Esophagus squamous epithelium (tissue), 5 donors: ENCODE measurements at places on chromosomes 2 and 18.

- no peak overlapping the region for H3K4me3 ChIP-seq
- no peaks in the 10 kb centered on the region for H3K4me1 ChIP-seq
- no peaks in the 10 kb centered on the region for H3K36me3 ChIP-seq
- H3K27ac ChIP-seq = no peak overlapping the region
Measured at GRCh38 chr18:56445422-56445821, 193.0 kb downstream of the TXNL1 start.

- no peak for DNase-seq
- H3K27ac ChIP-seq = no peak overlapping the region
- H3K4me3 ChIP-seq = no peak overlapping the region
- no peaks in the 10 kb centered on the region for H3K4me1 ChIP-seq
- H3K27me3 ChIP-seq = no peaks in the 10 kb centered on the region
Measured at GRCh38 chr2:220941683-220942082, 630.4 kb downstream of the EPHA4 start.

DNA sequence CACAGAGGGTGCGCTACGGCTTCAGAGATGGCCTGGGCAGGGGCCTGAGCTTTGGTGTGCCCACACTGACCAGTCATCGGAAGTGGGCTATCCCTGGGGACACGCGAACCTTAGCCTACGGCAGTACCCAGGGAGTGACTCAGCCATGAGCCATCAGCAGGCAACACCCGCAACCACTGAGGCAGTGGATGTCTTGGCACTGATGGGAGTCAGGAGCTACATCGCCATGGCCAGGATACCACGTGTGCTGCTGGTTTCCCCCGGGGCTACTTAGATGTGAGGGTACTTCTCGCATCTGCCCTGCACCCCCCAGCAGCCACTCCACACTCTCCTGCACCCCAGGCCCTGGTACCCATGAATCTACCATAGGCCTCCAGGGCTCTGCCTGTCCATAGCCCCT, 12.8 kb upstream of the HPCAL1 start:
- no peak overlapping the region for H3K4me3 ChIP-seq
- H3K27me3 ChIP-seq = no peaks in the 10 kb centered on the region
- DNase-seq = no peak
- H3K27ac ChIP-seq = no peak overlapping the region
- no peaks in the 10 kb centered on the region for H3K36me3 ChIP-seq

DNA sequence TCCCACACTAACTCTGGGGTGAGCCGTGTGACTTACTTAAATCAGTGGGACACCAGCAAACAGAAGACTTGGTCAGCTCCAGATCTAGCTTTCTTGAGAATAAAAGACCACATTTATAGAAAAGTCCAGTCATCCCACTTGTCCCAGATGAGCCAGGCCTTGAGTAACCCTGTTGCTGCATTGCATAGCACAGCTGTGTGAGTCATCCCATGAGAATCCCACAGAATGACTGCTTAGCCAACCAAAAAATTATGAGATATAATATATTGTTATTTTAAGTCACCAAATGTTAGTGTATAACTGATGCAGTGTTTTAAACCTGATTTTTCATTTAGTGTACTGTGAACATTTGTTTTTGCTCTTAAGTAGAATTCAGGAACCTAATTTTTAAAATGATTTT, 94.2 kb upstream of the FSHR start:
- H3K4me3 ChIP-seq = no peak overlapping the region
- DNase-seq = no peak
- H3K27me3 ChIP-seq = no peaks in the 10 kb centered on the region
- no peaks in the 10 kb centered on the region for H3K4me1 ChIP-seq

GRCh38 chr18:32086881-32087280, 4.8 kb upstream of the RNF138 start:
- H3K4me1 ChIP-seq = peaks cover 43% of the 10 kb centered on the region
- H3K27me3 ChIP-seq = no peaks in the 10 kb centered on the region

- H3K27ac ChIP-seq = no peak overlapping the region
- H3K4me1 ChIP-seq = no peaks in the 10 kb centered on the region
- DNase-seq = no peak
- H3K27me3 ChIP-seq = no peaks in the 10 kb centered on the region
Measured at GRCh38 chr2:48114256-48114655, 208.0 kb upstream of the FBXO11 start.

GRCh38 chr2:13666582-13667414, 950.1 kb downstream of the TRIB2 start:
- DNase-seq = no peak
- no peak overlapping the region for H3K4me3 ChIP-seq
- no peaks in the 10 kb centered on the region for H3K27me3 ChIP-seq

- no peak overlapping the region for H3K4me3 ChIP-seq
- no peak for DNase-seq
- no peak overlapping the region for H3K27ac ChIP-seq
- H3K36me3 ChIP-seq = no peaks in the 10 kb centered on the region
- H3K4me1 ChIP-seq = peaks cover 4% of the 10 kb centered on the region
Measured at GRCh38 chr2:12705742-12706141, 11.0 kb upstream of the TRIB2 start.

GRCh38 chr2:213627835-213628460, 343.7 kb downstream of the SPAG16 start:
- H3K36me3 ChIP-seq = no peaks in the 10 kb centered on the region
- H3K4me1 ChIP-seq = no peaks in the 10 kb centered on the region
- no peaks in the 10 kb centered on the region for H3K27me3 ChIP-seq
- no peak for DNase-seq

- peak overlapping the region; percentile 7 for H3K27ac ChIP-seq
- no peak for DNase-seq
- no peaks in the 10 kb centered on the region for H3K27me3 ChIP-seq
- H3K4me1 ChIP-seq = peaks cover 12% of the 10 kb centered on the region
Measured at GRCh38 chr2:64268330-64269048, 124.3 kb upstream of the PELI1 start.

- DNase-seq = no peak
- no peaks in the 10 kb centered on the region for H3K36me3 ChIP-seq
- no peak overlapping the region for H3K27ac ChIP-seq
- H3K4me3 ChIP-seq = no peak overlapping the region
Measured at GRCh38 chr2:229178117-229178516, 93.0 kb downstream of the PID1 start.

- no peaks in the 10 kb centered on the region for H3K36me3 ChIP-seq
- no peaks in the 10 kb centered on the region for H3K4me1 ChIP-seq
- H3K27me3 ChIP-seq = no peaks in the 10 kb centered on the region
Measured at GRCh38 chr2:181120625-181121024, 140.2 kb downstream of the UBE2E3 start.

GRCh38 chr2:149617476-149617875, 29.9 kb upstream of the MMADHC start:
- H3K27me3 ChIP-seq = no peaks in the 10 kb centered on the region
- no peak for DNase-seq
- no peak overlapping the region for H3K4me3 ChIP-seq
- H3K36me3 ChIP-seq = no peaks in the 10 kb centered on the region
- H3K4me1 ChIP-seq = no peaks in the 10 kb centered on the region
- H3K27ac ChIP-seq = no peak overlapping the region

GRCh38 chr2:39534095-39534711, 97.1 kb upstream of the MAP4K3 start:
- H3K27ac ChIP-seq = no peak overlapping the region
- H3K4me1 ChIP-seq = peaks cover 8% of the 10 kb centered on the region
- DNase-seq = no peak
- H3K4me3 ChIP-seq = no peak overlapping the region
- H3K27me3 ChIP-seq = no peaks in the 10 kb centered on the region
- no peaks in the 10 kb centered on the region for H3K36me3 ChIP-seq

DNA sequence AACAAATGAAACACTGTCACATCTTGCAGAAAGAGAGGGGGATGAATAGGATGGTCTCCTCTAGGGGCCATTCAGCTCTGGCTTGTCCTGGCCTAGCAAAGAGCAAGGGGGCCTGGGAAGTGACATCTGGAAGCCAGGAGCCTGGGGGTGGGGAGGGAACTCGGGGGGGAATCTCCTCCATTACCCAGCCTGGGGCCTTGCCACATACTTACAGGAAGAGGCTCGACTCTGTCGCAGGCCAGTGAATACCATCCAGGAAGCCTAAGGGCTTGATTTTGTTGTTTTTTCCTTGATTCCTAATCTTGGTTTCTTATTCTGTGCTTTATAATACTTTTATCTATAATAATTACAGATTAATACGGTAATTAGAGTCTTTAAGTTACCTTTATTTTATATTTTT, 797.5 kb upstream of the ID2 start:
- H3K27ac ChIP-seq = no peak overlapping the region
- no peaks in the 10 kb centered on the region for H3K4me1 ChIP-seq
- no peaks in the 10 kb centered on the region for H3K27me3 ChIP-seq
- no peak for DNase-seq

DNA sequence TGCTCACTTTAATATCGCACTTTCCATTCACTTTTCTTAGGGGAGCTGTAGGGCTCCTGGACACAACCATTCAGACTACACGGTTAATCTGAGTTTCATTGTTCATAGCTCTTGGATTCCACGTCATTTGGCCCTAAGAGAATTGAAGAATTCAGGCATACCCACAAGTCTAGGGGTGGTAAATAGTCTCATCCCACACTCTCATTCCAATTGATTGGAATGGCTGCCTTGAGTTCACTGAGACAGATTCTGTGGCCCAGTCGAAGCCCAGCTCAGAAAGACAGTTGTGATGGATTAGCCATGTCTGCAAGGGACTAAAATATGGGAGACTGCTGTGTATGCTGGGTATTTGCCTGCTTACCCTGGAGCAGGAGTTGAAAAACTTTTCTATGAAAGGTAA, 124.6 kb downstream of the TFCP2L1 start:
- peak overlapping the region; percentile 51 for H3K27ac ChIP-seq
- DNase-seq = no peak
- peaks cover 2% of the 10 kb centered on the region for H3K4me1 ChIP-seq
- H3K4me3 ChIP-seq = no peak overlapping the region
- no peaks in the 10 kb centered on the region for H3K27me3 ChIP-seq

DNA sequence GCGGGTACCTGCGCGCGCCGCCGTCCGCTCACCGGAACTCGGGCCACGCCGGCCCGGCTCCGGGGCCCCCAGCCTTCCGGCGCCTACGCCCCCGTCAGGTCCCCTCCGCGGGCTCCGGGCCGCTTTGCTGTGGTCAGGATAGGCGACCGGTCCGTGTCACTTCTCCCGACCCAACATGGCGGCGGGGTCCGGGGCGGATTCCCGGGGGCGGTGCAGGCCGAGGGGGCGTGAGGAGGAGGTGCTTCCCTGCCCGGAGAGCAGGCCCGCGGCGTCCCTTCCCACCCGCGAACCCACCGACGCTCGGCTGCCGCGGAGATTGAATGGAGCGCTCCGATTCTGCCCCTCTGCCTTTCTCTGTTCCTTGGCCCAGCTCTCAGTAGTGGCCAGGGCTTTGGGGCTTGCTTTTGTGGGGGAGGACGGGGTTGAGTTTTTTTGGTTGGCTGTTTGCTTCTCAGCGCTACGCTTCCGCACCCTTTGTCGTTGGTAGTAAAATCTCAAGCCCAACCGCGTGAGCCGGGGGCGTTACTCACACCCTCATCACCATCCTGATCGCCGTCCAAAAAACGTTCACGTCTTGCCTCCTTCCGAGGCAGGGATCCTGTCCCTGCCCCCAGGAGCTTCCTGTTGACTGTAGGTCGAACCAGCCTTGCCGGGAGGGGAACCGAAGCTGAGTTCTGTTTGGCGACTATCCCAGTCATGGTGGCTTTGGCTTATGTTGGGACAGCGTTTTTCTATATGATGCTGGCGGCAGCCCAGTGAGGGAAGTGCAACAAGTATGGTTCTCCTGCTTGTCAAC, 532 bp upstream of the YES1 start:
- H3K4me1 ChIP-seq = no peaks in the 10 kb centered on the region
- no peaks in the 10 kb centered on the region for H3K36me3 ChIP-seq
- no peaks in the 10 kb centered on the region for H3K27me3 ChIP-seq
- peak overlapping the region; percentile 95 for H3K27ac ChIP-seq

DNA sequence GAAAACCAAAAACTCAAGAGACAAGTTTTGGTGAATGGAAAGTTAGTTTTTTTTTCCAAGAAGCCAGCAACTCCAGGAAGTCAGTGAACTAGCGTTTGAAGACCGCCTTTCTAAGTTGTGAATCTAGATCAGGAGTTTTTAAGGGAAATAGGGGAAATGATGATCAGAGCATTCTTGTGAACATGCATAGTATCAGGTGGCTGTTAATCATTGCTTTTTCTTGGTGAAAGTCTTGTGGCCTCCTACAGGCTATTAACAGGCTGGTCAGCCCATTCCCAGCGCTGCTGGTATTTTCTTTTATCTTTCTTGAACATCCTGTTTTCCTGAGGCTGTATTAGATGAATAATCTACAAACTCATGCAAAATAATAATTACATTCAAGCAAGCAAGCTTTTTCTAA, 155.8 kb downstream of the PTPRM start:
- no peak for DNase-seq
- no peaks in the 10 kb centered on the region for H3K27me3 ChIP-seq
- H3K27ac ChIP-seq = no peak overlapping the region
- no peak overlapping the region for H3K4me3 ChIP-seq
- no peaks in the 10 kb centered on the region for H3K4me1 ChIP-seq
- no peaks in the 10 kb centered on the region for H3K36me3 ChIP-seq

DNA sequence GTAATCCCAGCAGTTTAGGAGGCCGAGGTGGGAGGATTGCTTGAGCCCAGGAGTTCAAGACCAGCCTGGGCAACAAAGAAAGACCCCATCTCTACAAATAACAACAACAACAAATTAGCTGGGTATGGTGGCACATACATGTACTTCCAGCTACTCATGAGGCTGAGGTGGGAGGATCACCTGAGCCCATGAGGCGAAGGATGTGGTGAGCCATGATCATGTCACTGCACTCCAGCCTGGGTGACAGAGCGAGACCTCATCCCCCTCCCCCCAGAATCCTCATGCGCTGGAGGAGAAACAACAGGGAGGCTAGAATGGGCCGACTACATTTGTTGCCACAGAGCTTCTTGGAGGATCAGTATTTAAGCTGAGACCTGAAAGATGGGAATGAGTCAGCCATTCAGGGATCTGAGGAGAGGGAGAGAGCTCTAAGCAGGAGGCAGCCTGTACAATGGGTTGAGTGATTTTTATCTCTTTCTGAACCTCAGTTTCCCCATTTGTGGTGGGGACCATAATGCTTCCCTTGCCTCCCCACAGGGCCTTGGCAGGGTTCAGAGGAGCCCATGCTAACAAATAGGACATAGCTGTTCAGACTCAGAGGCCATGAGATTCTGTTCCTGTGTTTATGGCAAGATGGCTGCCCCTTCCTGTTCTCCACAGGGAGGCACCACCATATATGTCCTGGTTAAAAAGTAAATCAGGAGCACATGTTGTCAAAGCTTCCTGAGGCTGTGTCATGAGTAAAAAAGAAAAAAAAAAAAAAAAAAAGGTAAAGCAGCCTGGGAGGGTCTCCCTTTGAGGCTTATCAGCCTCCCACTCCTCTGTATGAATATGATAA, 131.4 kb upstream of the HAAO start:
- peaks cover 91% of the 10 kb centered on the region for H3K4me1 ChIP-seq
- H3K36me3 ChIP-seq = no peaks in the 10 kb centered on the region
- H3K27me3 ChIP-seq = no peaks in the 10 kb centered on the region
- H3K4me3 ChIP-seq = no peak overlapping the region

DNA sequence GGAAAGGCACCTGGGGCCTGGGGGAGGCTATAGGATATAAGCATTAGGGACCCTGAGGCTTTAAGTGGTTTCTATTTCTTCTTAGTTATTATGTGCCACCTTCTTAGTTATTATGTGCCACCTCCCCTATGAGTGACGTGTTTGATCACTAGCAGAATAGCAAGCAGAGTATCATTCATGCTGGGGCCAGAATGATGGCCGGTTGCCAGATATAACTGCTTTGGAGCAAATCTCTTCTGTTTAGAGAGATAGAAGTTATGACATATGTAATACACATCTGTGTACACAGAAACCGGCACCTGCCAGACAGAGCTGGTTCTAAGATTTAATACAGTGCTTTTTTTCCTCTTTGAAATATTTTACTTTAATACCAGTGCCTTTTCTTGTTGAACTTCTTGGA, 29.4 kb downstream of the LIPG start:
- no peaks in the 10 kb centered on the region for H3K4me1 ChIP-seq
- H3K36me3 ChIP-seq = no peaks in the 10 kb centered on the region
- H3K27ac ChIP-seq = no peak overlapping the region
- H3K27me3 ChIP-seq = no peaks in the 10 kb centered on the region
